NCI-H2029 (cell line): ENCODE measurements at places on chromosomes 1 and 21.
A peak's percentile ranks its signal among the peaks of the same experiment; 100 is the strongest.

DNA sequence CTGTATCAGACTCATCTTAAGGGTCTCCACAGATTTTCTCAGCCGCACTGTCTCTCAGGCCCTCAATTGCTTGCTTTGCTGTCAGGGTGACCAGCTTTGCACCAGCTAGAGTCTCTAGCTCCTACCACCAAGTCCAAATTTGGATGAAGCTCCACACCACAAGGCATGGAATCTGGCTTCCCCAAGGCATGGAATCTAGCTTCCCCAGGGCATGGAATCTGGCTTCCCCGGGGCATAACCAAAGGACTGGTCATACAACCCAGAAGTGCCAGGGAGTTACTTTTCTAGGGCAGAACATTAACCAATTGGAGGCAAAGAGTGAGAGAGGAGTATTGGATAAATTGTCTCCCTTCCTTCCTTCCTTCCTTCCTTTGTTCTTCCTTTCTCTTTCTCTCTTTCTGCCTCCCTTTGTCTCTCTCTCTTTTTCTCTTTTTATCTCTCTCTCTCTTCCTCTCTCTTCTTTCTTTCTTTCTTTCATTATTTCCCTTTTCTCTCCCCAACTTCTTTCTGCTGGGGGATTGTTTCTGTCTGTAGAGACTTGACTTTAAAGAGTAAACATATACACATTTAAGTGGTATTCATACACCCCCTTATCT is 76.9 kb upstream of the HAO2 start:
- no peak for DNase-seq

- DNase-seq, result no peak
These were observed 49.6 kb downstream of the TSEN15 start for GRCh38 chr1:184101141-184101540.

DNA sequence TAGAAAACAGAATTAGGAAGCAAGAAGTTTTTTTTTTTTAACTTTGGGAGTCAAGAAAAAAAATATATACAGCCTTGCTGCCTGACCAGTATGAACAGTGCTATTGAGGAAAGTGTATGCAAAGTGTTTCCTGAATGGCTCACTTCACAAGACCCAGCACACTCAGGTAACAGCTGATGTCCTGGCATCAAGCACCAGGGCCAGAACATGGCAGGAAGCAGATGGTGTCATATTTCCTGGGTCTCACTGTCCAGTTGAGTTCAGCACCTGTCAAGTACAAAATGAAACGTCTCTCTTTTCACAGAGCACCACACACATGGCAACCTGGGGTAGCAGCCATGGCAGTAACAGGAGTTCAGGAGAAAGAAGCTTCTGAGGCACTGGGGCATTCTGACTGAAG is 372.3 kb downstream of the TTLL7 start:
- peak; percentile 82 for DNase-seq

DNA sequence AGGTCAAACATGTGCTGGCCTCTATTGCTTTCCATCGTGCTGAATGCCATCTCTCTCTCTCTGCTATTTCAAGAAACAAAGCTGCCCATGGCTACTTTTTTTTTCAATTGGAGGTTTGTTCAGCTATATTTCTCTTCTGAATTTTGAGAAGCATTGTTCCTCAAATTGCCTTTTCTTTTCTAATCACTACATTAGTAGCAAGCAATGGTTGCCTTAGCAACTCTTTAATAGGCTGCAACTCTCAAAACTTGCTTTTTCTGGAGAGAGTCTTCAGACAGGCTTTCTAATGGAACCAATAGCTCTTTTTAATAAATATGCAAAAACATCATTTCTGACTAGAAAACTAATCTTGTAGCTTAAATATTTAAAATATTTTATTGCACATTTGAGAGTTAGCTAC is 439.0 kb downstream of the LRRIQ3 start:
- no peak for DNase-seq

DNA sequence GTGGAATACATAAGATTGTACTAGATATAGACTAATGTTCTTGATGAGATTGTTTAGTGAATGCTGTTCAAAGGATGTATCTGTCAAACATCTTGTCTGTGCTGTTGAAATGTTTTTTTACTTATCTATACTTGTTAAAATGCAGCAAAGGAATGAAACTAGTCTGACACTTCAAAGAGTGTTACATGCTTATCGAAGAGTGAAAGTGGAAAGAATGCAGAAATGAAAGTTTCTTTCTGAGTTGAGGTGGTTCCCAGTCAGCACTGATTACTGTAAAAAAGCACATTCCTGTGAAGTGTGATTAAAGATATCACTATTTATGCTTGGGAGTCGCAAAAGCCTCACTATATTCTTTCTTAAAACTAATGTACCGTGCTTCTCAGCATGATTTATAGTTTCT is 1225.2 kb downstream of the NCAM2 start:
- DNase-seq, result no peak

GRCh38 chr1:164440232-164440631 is 118.8 kb upstream of the PBX1 start:
- DNase-seq, result no peak
